ENCODE measurements at places on chromosomes 16 and 17. TPM values are rescaled to one million over a fixed set of nuclear protein-coding genes. Genes with fewer than 3 reads are reported as not detected.

Gene CD7
- total RNA-seq: 1.7 TPM

DNA sequence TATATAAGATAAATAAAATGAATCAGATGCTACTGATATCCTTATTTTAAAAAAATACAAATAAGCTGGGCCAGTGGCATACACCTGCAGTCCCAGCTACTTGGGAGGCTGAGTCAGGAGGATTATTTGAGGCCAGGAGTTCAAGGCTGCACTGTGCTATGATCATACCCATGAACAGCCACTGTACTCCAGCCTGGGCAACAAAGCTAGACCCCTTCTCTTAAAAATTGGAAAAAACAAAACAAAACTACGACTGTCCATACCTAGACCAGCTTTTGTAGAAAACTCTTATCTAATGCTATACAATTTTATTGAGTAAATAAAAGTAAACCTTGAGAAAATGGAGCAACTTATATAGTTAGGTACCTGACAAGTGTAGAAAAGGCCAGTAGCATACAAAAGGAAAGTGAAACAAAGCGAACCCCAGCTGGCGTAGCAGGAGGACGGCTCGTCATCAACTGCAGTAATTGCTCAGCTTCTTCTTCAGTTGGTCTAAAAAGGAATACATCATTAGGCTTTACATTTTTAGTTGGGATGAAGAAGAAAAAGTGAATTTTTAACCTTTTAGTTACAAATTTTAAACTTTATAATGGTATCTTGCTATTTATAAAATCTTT, 23.6 kb downstream of the INTS2 start:
- DNase-seq: no peak

- no peak for DNase-seq
Measured at GRCh38 chr16:81782236-81782635, 3.1 kb downstream of the PLCG2 start.

DNA sequence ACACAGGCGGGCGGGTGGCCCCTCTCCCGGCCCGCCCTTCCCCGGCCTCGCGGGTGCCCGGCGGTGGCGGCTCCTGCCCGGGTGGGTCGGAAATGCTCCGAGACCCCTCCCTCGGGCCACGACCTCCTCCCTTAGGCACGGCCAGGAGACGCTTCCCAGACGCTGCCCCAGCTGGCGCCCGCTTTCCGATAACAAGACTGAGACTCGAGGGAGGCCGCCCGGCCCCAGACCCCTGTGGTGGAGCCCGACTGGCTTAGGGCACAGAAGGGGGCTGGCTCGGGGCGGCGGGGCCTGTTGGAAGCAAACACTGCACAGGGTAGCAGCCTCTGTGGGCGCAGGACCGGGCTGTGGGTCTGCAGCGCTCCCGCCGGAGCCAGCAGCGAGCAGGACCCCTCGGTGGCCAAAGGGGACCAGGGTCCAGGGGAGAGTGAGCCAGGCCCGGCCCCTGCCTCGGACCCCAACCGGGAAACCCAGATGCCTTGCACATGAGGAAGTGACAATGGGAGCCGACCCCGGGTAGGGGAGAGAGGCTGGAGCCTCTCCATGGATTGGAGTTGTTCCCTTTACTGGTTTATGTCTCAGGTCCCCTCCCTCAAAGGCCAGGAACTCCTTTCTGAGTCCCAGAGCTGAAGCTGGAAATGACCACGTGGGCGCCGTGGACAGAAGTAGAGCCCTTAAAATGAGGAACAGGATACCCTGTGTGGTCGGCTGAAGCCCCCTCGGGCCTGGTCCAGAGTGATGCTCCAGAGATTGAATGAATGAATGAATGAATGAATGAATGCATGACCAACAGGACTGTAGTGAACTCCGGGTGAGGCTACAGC, 19.8 kb upstream of the ADCY7 start:
- peak; percentile 78 for DNase-seq

Gene APRT
- total RNA-seq: 633 TPM

DNA sequence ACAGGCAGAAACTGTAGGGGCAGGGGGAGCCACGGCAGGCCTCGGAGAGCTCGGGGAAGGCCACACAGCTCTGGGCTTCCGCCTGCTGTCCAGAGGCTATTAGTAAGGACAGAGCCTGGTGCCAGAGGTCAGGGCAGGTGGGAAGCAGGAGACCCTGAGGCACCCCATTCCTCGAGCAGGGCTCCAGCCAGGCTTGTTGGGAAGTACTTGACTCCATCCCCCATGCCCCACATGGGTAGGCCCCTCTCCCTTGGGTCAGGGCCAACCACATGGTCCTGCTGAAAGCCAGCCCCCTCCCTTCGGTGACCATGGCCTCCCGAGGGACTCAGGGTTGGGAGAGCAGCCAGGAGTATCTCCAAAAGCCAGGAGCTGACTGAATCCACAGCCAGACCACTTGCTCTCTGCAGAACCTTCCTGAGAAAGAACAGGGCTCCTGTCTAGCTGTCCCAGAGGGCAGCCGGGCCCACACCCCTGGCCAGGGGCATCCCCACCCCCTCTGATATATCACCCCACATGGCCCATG, 17.4 kb upstream of the MPRIP start:
- no peak for DNase-seq
